ENCODE measurements at places on chromosomes 11 and 22.
A peak's percentile ranks its signal among the peaks of the same experiment; 100 is the strongest.

- no peak for DNase-seq
Measured at GRCh38 chr11:63530021-63530420, 6.6 kb upstream of the PLAAT4 start.

DNA sequence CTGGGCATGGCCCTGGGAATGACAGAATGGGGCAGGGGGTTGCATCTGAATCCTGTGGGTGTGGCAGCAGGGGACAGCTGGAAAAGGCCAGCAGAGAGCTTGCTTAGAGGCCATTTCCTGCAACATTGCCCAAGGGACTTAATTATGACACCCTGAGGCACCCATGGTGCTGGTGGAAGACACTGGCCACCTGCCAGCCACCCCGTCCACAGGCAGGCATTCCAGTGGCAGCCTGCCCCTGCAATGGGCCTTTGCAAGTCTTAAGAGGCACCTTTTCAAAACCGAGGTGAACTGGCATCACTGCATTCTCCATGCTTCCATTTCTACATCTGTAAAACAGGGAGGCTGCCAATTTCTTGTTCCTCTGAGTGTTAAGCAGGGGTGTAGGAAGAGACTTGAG, 21.6 kb upstream of the SUSD2 start:
- no peak for DNase-seq

DNA sequence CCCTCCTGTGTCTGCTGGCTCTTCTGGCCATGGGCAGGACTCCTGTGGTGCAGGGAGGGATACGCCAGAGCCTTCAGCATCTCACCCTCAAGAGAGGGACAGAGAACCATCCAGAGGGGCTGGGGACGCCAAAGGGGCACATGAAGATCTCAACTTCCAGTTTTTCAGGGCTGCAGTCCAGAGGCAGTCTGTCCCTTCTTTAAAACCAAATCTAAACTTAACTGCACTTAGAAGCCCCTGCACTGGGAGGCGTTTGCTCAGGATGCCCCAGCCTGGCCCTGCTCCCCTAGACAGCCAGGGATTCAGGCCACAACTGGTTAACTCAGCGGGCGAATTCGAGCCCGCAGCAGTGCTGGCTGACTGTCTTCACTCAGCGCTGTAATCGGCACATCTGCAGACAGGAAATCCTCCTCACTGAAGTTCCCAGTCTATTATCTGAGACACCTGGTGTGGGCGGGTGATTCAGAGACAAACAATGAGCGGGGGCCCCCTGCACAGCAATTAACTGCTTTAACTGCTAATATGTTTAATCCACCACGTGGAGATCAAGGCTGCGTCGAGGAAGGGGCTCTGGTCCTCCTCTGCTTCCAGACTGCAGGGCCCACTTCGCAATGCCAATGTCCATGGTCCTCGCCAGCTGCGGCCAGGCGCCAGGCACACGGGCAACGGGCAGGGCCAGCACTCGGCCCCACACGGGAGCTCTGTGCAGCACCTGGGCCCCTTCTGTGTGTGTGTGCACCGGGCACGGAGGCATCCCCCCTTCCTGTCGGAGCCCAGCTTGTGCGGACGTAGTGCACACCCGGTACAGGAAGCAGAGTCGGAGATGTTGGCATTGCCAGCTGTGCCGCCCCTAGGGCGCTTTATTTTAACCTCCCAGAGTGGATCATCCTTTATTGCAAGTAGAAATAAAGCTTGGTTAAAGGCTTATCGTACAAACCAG, 36.9 kb upstream of the GNB1L start:
- DNase-seq, result no peak

DNA sequence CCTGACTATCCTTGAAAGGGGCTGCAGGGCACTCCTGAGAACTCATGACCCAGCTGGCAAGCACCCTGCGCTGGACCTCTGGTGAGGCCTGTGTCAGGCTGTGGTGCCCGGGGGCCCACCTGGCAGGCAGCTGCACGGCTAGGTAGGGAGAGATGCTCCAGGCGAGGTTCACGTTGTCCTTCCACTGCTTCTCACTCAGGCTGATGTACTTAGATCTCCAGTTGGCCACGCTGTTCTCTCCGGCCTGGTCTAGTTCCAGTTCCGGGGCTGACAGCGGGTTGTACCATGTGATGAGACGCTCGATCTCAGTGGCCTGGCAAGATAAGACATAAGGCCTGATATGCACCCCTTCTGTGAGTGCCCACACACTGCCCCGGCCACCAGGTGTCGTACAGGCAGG, 44.7 kb upstream of the SERPIND1 start:
- DNase-seq, result no peak

DNA sequence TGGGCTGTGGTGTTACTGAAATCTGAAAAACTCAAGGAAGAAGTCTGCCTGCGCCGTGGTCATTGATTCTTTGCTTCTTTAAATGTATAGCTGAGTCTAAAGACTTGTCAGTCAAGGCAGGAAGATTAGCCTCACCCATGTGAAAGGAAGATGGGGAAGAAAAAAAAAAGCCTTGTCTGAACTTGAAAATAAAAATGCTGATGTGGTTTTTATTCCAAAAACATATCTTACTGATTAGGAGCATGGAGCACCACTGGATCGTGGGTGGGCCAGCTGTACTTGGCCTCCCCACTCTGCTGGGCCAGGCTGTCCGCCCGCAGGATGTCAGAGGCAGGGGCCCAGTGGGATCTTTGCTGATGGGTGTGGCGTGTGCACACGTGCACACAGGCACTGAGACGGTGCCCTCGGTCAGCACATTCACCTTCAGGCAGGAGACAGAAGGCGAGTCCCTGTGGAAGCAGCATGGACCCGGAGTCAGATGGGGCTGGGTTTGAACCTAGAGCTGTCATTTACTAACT, 111.9 kb downstream of the WNT7B start:
- no peak for DNase-seq

GRCh38 chr11:36264973-36265344, 24.3 kb downstream of the COMMD9 start:
- DNase-seq, result no peak

DNA sequence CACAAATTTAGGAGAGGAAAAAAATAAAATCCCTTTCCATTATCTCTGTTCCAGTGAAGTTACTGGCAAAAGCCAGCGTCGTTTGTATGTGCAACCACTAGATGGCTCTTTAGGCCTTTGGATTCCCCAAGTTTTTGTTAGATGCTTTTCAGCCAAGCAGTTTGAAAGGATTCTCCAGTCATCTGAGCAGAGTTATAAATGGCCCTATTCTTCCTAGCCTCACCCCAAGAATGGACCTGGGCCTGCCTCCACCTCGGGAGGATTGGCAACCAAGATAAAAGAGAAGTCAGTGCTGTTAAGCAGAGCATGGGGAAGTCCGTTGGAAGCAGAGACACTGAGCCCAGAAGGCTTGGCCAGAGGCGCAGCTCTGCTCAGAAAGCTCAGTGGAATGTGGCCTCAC, 15.4 kb downstream of the FAM181B start:
- DNase-seq, result peak; percentile 72

DNA sequence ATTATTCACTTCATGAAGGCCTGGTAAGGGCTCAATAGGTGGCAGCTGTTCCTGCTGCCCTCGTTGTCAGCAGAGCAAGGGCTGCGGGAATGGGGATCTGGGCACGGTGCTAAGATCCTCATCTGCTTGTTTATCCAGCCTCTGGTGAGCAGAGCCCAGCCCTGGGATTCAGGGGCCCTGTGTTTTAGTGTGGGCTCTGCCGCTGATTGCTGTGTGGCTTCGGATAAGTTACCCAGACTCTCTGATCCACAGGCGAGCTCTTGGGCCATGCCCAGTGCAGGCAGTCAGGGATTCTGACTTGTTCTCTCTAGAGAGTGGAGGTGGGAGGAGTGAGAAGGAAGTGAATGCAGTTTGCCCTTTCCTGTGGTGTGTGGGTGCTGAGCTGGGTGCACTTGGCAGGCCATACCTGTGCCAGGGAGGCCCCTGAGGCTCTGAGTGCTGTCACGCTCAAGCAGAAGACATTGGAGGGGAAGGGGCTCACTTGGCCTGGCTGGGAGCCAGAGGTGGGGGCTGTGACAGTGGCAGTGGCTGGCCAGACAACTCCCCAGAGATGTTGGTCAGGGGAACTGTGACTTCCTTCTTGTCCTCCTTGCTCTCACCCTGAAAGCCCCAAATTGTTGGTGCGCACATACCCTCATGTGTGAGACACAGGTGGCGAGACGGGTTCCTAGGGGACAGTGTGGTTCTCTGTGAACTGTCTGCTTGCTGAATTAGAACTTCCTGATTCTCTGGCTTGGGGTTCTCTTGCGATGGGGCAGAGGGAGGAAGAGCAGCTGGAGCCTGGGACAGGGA, 43.7 kb downstream of the CD82 start:
- no peak for DNase-seq

GRCh38 chr11:29200791-29201562, 815.9 kb downstream of the KCNA4 start:
- DNase-seq, result no peak

DNA sequence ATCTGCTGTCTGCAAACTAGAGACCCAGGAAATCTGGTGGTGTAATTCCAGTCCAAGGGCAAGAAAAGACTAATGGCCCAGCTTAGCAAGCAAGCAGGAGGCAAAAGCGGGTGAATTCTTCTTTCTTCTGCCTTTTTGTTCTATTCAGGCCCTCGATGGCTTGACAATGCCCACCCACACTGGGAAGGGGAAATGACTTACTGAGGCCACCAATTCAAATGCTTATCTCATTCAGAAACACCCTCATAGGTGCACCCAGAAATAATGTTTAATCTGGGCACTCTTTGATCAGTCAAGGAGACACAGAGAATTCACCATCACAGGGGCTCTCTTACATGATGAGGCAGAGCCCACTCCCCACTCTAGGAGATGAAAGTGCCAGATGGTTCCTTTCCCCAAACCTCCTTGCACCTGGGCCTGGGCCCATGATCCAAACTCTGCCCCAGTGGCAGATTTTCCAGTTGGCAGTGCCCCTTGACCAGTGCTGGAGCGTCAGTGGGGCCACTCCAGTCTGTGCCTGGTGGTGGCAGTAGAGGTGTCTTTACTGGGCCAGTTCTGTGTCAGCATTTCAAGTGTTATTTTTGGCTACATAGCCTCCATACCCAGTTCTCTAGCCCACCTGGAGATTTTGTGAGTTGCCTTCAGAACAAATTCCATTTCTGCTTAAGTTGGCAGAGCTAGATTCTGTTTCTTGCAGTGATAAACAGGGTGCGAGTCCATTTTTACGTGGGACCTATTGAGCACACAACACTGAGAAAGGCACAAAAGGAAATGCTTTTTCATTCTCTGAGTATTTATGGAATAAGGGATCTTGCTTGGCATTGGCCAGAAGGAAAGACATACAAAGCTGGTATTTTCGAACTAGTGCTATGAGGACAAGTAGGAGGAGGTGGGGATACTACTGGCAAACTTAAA, 7.5 kb downstream of the ELMOD1 start:
- DNase-seq, result no peak

DNA sequence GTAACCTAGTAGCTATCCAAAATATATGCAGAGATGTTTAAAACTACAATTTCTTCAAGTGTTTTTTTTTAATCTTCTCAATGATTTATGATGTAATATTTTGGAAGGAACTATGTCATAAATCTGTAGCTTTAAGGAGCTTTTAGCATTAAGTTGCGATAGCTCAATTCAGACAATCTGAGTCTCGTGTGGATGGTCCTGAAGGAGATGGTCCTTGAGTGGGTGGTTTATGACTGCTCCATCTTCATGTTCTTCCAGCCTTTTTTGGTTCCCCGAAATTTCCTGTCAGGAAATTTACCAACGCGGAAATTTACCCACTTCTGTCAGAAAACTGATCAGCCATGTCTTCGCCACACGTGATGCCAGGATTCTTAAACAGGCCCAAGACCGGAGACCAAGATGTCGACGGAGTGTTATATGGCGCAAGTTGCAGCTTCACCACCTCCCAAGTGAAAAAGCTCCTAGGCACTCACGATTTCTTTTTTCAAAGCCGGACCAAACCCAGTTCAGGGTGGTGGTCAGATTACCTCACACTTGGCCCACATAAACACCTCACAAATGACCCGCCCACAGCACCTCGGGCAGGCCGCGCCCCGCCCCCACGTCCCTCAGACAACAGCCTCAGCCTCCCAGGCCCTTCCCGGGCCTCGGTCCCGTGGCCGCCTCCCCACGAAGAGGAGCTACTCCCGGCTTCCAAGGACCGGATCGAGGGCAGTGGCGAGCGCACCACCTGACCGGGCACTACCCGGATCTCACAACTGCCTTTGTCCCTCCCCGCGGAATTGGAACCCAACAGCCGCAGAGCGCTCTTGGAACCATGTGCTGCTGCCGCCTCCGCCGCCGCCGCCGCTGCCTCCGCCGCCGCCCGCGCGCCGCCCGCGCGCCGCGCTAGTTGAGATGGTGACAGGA, at the start of gene MORC2:
MORC2 (minus strand) TSS at position 760 of the 909 bp plus-strand sequence. CDS start 885 bp downstream, outside the sequence.
- no peak for DNase-seq

DNA sequence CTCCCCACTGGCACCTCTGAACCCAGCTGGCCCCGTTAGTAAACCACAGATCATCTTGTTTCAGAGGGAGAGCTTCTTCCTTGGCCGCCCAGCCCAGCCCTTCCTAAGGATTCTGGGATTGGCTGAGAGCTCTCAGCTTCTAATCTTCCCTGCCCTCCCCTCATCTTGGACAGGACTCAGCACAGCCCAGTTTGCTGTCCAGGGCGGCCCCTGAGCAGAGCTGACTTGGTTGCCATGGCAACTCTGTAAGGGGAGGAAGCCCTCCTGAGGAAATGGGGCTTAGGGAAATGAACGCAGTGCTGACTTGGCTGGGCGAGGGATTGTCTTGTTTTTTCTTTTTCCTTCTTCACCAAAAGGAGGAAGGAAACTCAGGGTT, 4.6 kb downstream of the APOL4 start:
- no peak for DNase-seq

DNA sequence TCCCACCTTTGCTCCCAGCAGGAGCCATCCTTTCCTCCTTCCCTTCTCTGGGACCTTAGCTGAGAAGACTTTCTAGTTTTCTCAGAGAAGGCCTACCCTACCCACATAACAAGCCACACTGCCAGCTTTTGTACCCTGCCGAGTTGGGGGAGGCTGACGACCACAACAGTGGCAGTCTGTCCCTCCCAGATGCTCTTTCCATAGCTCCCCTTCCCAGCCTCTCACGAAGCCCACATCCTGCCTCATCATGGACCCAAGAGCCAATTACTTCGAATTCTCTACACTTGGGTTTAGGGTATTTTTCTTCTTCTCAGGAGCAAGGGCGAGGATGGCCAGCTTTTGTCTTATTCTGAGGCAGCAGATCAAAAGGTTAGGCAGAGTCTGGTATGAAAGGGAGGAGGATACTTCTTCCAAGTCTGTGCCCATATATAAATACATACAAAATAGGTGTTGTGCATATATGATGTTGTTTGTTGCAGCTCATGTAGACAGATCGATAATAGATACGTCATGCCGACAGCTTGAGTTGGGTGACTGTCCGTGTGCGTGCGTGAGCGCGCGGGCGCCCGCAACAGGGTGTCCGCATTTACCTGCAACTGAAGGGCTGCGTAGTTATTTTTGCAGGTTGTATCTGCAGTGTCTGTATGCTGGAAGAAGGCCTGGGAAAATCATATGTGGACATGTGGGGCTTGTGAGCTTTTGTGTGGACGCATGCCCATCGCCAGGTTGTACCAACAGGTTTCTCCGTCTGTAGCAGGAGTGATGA, 846 bp upstream of the NRGN start:
- DNase-seq, result no peak
